Urinary bladder (tissue), 4 donors: ENCODE measurements at places on chromosomes 6 and 20. TPM values are rescaled to one million over a fixed set of nuclear protein-coding genes. Genes with fewer than 3 reads are reported as not detected.

DNA sequence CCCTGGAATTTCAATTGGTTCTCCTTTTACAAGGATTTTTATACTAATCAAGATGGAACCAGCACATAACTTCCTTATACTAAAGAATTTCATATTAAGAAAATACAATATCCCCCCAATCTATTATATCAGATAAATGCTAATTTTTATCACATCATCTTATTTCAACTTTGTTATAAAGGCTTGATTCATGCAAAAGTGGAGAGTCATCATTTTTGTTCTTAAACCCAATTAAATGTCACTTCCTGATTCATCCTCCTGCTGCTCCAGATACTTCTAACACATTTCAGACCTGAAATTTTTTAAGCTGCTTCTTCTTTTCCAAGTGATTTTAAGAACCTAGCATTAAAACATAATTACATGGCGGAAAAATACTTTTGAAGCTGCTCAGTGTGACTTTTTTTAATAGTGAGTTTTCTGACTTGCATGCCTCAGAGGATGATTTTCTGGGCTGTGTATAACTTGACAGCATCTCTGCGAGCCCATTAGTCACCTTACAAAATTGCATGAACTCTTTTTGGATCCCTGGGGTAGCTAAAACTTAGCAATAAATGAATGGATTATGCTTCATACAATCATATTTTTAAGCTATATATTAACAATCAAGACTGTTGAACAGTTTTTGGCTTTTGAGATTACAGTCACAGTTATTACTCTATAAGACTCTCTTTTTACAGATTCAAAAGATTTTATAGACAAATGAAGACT is 134.1 kb downstream of the ELOVL4 start:
- DNase-seq: no peak

GRCh38 chr6:122859676-122860075 is 70.6 kb downstream of the SMPDL3A start:
- DNase-seq: no peak

Gene RSPO3
- total RNA-seq: 4.9 TPM

DNA sequence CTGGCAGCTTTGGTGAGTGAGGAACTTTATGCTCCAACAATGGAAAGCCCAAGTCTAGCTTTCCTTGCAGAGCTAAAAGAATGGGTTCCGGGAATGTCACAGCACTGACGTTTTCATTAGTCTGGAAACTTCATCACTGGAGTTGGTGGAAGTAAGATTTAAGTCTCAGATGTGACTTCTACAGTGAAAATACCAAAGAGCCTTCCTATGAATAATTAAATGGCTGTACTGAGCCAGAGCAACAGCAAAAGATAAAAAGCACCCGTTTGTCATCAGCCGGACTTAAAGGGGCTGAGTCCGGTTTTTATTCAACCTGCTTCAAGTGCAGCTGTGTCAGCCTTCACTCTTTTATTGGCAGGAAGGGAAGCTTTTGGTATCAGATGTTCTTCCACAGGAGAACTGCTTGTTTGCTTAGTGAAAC is 46.5 kb upstream of the SHLD1 start:
- DNase-seq: no peak

Gene ZC3H12D
- total RNA-seq: 1.2 TPM

DNA sequence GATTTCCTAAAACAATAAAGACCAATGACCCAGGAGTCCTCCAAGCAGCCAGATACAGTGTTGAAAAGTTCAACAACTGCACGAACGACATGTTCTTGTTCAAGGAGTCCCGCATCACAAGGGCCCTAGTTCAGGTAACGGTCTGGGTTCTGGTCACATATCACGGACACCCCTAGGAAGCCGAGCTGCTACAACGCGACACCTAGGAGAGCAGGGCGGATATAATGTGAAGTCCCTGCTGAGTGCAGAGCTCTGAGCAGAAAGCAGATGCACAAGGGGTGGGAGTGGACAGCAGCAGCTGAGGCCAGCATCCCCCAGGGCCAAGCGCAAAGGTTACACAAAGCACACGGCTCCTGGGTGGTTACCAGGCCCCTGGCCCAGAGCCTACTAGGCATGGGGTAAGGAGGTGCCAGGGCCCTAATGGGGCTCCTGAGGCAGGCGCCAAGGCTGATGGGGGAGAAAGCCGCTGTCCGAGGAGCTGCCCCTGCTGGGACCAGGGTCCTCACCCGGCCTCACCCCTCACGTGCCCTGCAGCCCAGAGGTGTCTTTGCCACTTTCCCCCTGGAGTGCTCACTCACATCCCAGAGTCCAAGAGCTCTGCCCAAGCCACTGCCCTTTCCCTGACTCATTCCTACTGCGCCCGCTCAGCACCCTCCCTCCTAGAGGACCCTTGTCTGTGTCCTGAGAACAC is 8.4 kb downstream of the CST7 start:
- DNase-seq: no peak

DNA sequence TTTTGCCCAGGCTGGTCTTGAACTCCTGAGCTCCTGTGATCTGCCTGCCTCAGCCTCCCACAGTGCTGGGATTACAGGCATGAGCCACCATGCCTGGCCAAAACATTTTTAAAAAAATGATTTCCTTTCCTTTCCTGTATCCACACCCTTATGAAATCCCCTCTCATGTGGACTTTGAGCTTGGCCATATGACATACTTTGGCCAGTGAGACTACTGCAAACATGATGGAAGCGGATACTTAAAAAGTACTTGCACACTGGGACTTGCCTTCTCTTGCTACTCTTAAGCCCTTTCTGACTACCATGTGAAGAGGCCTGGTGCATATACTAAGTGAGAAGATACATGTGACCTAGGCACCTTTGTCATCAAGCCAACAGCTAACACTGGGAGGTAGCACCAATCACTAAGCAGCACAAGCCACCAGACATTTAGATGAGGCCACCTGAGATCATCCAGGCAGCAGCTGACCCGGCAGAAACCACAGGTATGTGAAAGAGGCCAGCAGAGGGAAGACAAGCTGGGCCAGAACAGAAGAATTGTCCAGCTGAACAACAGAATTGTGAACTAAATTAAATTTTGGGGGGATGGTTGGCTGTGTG is 78.5 kb upstream of the HDAC2 start:
- no peak for DNase-seq

DNA sequence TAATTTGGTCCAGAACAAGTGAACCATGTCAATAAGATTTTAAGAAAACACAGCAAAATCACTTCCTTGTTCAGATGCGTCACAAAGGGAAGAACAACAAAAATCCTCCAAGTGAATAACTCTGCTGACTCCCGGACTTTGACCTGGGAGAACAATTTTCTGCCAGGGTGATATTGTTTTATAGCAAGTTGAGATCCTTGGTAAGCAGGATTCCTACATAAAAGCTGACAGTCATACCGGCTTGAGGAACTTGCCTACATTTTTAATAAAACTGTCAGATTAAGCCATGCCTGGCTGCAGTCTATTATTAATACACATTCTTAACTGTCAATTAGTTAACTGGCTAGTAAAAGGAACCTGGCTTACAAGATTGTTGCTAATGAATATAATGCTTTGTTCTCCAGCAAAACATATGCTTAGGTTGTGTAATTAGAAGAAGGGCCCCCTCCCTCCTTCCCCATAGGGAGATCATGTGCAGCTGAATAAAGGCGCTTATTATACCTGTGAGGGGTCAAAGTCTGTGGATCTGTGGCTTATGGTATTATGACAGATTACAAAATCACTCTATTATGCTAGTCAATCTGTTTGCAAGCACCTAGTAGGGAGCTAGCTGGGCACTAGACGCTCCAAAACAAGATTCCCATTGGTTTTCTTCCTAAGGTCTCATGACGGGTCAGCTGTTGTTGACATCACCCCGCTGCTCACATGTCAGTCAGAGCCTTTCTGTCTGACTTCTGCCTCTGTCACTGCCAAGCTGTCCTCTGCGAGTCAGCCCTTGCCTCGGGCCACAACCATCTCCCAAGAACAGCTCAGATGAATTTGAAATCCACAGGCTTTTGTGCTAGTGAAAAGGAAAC is 44.6 kb upstream of the SEC63 start:
- no peak for DNase-seq

Gene MUCL3
- total RNA-seq: not detected

- DNase-seq: no peak
Measured at GRCh38 chr6:37317312-37318038, 36.3 kb upstream of the RNF8 start.
